ENCODE measurements at places on chromosomes 5 and 9. TPM values are rescaled to one million over a fixed set of nuclear protein-coding genes. Genes with fewer than 3 reads are reported as not detected.

GRCh38 chr5:137619191-137619870 lies 116.6 kb downstream of the KLHL3 start:
- DNase-seq = no peak

GRCh38 chr5:68771221-68771620 lies 322.6 kb upstream of the SLC30A5 start:
- DNase-seq = no peak

Gene FAM163B
- total RNA-seq = not detected

Gene EHMT1
- 63.7 TPM for total RNA-seq
